ENCODE measurements at places on chromosomes 16 and 17. TPM values are rescaled to one million over a fixed set of nuclear protein-coding genes. Genes with fewer than 3 reads are reported as not detected.

GRCh38 chr17:29927546-29927945, 2.5 kb downstream of the SSH2 start:
- DNase-seq: no peak

- no peak for DNase-seq
Observed at GRCh38 chr16:23185656-23186055, 3.1 kb downstream of the SCNN1G start.

CNGB1 gene
- total RNA-seq: not detected

PTGES3L gene
- 3.2 TPM for total RNA-seq

C1QTNF1 gene
- total RNA-seq: 7.3 TPM

CFAP97D1 gene
- total RNA-seq: not detected

HS3ST3A1 gene
- total RNA-seq: 14.2 TPM
